Neural crest cell (in vitro differentiated cells): ENCODE measurements at places on chromosomes 2 and 18. TPM values are rescaled to one million over a fixed set of nuclear protein-coding genes. Genes with fewer than 3 reads are reported as not detected.

GRCh38 chr2:45899926-45900325 is 248.5 kb downstream of the PRKCE start:
- peaks cover 9% of the 10 kb centered on the region for H3K4me1 ChIP-seq
- no peaks in the 10 kb centered on the region for H3K36me3 ChIP-seq
- H3K4me3 ChIP-seq = no peak overlapping the region
- no peak for DNase-seq
- no peak overlapping the region for H3K27ac ChIP-seq

RIT2 gene
- total RNA-seq = not detected in 2 replicates

OTOS gene
- total RNA-seq = not detected in 2 replicates

MAL gene
- total RNA-seq = 0.48 and 0.65 TPM in 2 replicates

XIRP2 gene
- total RNA-seq = 0.05 TPM in 1 of 2 replicates, not detected in the other
